ENCODE measurements at places on chromosomes 2 and 18. TPM values are rescaled to one million over a fixed set of nuclear protein-coding genes. Genes with fewer than 3 reads are reported as not detected.

The KCNIP3 gene
- total RNA-seq, result 15.6 TPM

- peak; percentile 92 for DNase-seq
Measured at GRCh38 chr2:9914384-9915065, 37.0 kb upstream of the GRHL1 start.

The CRIM1 gene
- 185 TPM for total RNA-seq

- peak; percentile 73 for DNase-seq
Measured at GRCh38 chr2:187360286-187360685, 87.8 kb downstream of the CALCRL start.

- DNase-seq, result no peak
Measured at GRCh38 chr2:101682311-101682710, 15.2 kb upstream of the MAP4K4 start.

GRCh38 chr2:235330775-235331451 lies 162.9 kb upstream of the AGAP1 start:
- DNase-seq, result peak; percentile 97

- no peak for DNase-seq
Measured at GRCh38 chr18:66048406-66048805, 297.6 kb downstream of the CDH7 start.

The RESP18 gene
- not detected for total RNA-seq

- DNase-seq, result no peak
Measured at GRCh38 chr18:41025666-41026065, 929.4 kb upstream of the PIK3C3 start.

DNA sequence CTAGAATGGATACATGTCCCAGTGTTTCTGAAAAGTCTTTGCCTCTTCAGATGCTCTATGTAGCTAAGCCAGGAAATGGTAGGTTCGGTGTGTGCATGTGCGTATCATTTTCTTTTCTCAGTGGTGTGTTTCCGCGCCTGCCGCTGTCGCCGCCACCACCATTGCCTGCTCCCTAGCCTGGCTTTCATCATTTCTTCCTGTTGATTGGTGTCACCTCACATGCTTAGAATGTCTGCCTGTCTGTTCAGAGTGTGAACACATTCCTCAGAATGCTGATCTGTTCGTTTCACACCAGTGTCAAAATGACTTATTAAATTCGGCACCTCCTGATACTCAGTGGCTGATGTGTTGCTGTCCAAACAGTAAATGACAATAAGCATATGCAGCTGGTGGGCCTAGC lies 255.2 kb upstream of the SPRED2 start:
- DNase-seq, result no peak

DNA sequence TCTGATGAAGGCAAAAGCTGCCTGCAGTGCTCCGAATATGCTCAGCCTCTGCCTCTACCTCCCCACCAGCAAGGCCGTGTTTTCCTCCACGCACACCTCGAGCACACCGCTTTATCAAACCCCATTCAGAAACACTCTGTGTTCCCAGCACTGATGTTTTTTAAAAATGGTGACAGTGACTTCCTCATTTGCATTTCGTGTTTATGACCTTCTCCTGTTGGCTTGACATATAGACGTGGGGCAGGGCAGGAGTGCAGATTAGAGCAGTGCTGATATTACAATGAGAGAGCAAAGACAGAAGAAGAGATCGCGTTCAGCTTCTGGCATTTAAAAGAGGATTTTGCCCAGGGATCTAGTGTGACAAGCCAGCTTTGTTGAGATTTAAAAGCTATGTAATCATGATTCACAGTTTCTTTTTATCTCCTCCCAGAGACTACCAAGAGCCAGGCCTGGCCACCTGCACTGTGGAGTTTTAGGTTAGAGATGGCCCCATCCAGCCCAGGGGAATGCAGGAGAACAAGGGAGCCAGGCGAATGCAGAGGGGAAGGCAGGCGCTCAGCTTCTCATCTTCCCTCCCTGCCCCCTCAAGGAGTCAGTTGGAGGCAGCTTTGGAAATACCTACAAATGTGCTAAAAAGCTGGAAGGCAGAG lies 61.5 kb upstream of the NEDD4L start:
- DNase-seq, result no peak

The DCC gene
- total RNA-seq, result not detected

DNA sequence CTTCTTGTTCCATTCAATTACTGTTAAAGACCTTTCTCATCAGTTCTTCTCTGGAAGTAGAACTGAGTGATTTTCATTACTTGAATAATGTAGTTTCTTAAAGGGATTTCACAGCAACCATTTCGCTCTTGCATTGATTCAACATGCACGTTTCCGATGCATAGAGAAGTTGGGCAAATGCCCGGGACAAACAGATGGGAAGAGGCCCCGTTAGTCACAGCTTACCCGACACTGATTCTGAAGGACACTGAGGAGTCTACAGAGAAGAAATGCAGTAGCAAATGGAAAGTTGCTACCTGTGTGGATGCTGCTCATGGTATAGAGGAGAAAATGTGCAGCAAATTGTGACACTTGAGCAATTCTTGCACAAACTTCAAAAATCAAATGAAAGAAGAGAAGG lies 32.3 kb upstream of the GCG start:
- DNase-seq, result no peak

GRCh38 chr2:194383401-194383800 lies 1273.6 kb upstream of the SLC39A10 start:
- peak; percentile 35 for DNase-seq

- DNase-seq, result peak; percentile 8
Measured at GRCh38 chr2:189927823-189928222, 134.7 kb downstream of the MSTN start.

- DNase-seq, result peak; percentile 6
Measured at GRCh38 chr2:116094196-116094595, 1651.8 kb downstream of the DPP10 start.

DNA sequence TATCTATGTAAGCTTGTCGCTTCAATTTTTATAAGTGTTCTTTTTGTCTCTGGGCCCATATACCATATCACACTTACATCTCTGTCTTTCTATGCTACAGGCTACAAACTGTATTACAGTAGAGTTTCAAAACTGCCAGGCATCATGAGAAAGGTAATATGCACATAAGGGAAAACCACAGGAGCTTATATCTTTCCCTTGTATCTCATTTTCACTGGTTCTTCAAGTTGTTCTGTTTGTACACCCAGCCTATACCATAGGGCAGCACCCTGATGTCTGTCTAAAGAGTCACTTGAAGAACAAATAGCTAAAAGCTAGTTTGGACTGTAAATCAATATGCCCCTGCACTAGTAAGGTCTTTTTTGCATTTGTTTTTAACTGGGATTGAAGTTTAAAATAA lies 366.7 kb downstream of the FIGN start:
- DNase-seq, result no peak

- no peak for DNase-seq
Measured at GRCh38 chr18:5413447-5413846, 117.9 kb upstream of the ZBTB14 start.

The REG3A gene
- total RNA-seq, result not detected

The EPB41L5 gene
- total RNA-seq, result 19.0 TPM

- DNase-seq, result no peak
Measured at GRCh38 chr2:65214361-65214760, 13.3 kb upstream of the ACTR2 start.

The NMUR1 gene
- total RNA-seq, result not detected

GRCh38 chr2:30162806-30163205 lies 16.0 kb downstream of the YPEL5 start:
- DNase-seq, result no peak

The TUBA3E gene
- not detected for total RNA-seq

- no peak for DNase-seq
Measured at GRCh38 chr2:131036269-131036668, 57.0 kb downstream of the FAM168B start.

DNA sequence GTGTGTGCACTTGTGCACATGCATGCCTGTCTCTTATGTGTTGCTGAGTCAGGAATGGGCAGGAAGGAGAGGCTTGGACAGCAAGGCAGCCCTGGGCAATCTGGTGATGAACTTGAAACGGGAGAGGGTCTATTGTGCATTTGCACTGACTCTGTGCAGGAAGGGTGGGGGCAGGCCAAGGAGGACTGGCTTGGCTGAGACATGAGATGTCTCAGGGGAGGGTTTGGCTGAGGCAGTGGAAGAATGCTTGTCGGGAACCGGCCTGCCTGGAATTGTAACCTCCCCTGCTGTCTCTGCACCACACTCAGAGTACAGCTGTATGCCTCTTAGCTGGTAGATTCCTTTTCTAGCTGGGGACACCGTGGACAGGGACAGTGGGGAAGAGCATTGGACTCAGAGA lies 176.1 kb upstream of the TNP1 start:
- DNase-seq, result no peak

DNA sequence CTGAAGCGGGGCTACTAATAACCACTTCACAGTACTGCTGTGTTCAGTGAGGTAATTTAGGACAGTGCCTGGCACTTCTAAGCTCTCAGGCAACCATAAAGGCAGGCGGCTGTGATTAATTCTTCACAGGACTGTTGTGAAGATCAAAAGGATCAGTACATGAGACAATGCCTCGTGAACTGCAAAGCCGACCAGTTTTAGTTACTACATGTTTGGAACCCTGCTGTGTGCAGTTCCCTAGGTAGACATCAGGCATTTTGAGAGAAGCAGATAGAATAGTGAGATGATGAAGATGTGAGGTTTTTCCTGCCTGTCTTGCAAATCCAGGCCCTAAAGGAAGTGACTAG lies 19.1 kb downstream of the EFHD1 start:
- DNase-seq, result no peak

DNA sequence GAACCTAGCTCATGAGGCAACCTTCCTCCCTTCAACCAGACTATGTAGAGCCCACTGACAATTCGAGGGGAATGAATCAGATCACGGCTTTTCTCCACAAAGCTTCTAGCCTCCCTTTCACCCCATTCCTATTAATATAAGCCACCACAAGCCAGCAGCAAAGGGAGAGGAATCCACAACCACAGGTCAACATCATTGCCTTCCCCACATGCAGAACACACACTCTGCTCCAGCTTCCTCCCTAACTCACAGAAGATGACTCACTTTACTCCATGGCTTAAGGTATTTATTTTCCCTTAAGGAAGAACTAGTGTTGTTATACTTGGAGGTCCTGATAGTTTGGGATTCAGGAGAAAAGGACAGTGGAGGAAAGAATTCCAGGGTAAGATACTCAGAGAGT lies 272.2 kb downstream of the C1D start:
- DNase-seq, result peak; percentile 24

DNA sequence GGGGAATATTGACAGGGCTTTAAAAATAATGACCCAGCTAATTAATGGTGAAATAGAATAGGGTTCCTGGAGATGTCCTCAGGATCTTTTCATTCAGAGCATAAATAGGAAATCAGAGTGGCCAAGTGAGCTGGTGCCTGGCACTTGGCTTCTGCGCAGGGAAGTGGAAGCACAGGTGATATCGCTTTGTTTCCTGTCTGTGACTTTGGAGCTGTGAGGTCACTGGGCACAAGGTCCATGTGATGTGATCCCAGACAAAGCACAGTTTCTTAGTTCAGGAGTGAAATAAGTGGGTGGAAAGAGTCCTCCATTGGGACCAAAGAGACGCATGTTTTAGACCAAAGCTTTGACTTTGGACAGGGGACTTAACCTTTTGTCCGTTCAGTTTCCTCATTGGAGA lies 338.3 kb downstream of the CYRIA start:
- no peak for DNase-seq

GRCh38 chr2:149446748-149447147 lies 116.4 kb downstream of the LYPD6 start:
- no peak for DNase-seq

The PCBP1 gene
- total RNA-seq, result 277 TPM

DNA sequence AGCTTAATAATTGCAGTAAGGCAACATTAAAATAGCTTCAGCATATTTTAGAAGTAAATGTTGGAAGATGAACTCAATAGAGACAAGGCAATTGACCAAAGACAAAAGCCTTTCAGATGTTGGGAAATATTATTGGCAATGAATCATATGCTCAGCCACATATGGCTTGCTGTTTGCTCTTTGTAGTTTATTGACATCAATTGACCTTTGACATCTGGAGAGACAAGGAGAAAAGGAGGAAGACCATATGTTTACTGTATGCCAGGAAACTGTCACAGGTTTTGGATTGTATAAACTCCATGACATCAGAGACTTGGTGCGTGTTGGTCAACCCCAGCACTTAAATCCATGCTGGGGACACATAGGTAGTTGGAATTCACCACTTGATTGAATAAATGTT lies 60.6 kb upstream of the SLC16A14 start:
- no peak for DNase-seq

The THOC1 gene
- total RNA-seq, result 40.9 TPM

DNA sequence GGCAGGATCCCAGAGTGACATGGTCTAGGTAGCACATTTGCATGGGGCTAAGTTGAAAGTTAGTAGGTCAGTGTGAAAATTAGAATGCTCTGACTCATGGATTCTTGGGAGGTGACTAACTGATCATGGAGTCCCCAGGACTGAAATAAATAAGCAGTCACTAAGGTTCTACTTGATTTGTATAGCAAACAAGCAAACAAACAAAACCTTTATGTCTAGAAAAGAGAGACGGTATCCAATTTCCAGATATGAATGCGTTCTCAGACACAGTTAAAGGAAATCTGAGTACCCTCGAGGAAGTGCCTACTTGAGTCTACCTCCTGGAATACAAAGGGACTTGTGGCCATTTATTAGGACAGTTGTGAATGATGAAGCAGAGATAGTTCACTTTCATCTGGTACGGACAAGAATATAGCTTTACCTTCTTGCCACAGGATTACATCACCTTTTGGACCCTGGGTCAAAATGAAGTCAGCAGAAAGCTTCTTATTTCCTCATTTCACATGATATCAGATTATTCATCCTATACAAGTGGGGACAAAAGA lies 54.3 kb upstream of the AGPS start:
- peak; percentile 56 for DNase-seq

DNA sequence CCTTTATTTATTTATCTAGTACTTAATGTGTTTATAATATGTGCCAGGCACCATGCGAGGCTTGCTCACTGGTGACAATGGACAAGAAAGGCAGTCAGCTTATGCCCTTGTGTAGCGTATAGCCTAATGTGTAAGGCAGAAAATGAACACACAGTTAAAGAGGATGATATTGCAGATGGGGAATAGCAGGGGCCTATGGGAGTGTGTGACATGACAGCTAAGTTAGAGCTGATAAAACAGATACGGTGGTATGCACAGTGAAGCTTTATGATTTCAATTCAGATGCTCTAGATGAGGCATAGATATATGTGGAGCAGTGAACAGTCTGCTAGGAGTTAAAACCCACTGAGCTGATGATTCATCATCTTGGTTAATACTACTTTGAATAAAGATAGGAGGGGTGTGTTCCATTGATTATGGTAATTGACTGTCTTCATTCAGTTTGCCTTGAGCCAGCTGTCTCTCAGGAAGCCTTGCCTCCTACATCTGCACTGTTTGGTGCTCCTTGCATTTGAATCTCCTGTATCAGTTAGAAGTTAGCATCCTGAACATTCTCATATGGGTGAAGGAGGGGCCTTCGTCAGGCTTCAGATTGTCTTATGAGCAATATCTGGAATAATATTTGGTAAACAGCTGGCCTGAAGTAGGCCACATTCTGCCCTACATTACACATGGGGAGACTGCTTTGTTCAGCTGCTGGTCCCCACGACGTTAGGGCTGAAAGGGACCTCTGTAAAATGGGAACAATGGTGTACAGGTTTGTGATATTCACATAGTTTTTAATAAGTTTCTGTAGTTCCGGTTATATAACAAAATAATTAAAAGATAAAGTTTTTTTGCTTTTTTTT lies 13.2 kb downstream of the MAP4K4 start:
- no peak for DNase-seq
